ENCODE measurements at places on chromosomes 2 and 18. TPM values are rescaled to one million over a fixed set of nuclear protein-coding genes. Genes with fewer than 3 reads are reported as not detected.

Gene POTEC
- total RNA-seq, result not detected

Gene CHRND
- total RNA-seq, result 2.4 TPM

Gene CHMP1B
- 44.3 TPM for total RNA-seq

Gene CERKL
- not detected for total RNA-seq

Gene STPG4
- not detected for total RNA-seq

Gene DSG1
- total RNA-seq, result 260 TPM

Gene MYOM1
- total RNA-seq, result 70.2 TPM

Gene TMEM169
- 0.69 TPM for total RNA-seq

Gene CCDC85A
- 3.6 TPM for total RNA-seq

GRCh38 chr2:84972932-84973331 lies 2.0 kb downstream of the KCMF1 start:
- no peak for DNase-seq

DNA sequence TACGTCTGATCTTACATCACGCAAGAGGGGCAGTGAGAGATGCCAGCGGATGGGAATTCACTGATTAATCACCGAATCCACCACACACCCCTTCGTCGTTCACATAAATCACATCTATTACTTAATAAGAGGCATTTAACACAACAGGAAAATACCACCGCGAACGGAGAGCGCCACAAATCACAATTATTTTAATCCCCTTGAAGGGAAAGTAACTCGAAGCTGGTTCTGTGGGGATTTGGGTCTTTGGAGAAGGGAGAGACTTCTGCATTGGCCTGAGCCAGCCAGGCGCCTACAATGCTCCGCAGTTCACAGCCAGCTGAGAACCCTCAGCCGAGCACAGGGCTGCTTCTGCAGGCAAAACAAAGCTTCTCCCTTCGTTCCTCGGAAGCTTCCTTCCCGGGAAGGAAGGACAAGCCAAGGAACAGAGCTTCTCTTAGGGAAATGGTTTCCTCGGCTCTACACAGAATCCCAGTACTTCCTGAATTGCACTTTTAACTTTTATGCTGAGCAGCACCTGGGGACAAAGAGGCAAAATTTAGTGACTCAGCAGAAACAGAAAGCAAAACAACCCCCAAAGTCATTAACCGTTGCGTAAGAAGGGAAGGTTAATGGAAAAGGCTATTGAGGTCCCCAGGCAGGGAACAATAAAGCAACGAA lies at the start of gene LRP1B:
LRP1B (minus strand) TSS at position 7 of the 660 bp plus-strand sequence. CDS start 287 bp downstream, outside the sequence.
- DNase-seq, result peak; percentile 29

- no peak for DNase-seq
Observed at GRCh38 chr2:183123959-183124221, 353 bp upstream of the NUP35 start.

GRCh38 chr2:220175967-220176366 lies 548.5 kb downstream of the SLC4A3 start:
- no peak for DNase-seq

GRCh38 chr18:58491113-58491696 lies 137.7 kb downstream of the ALPK2 start:
- DNase-seq, result no peak

GRCh38 chr2:181516992-181517391 lies 59.8 kb downstream of the ITGA4 start:
- DNase-seq, result no peak

DNA sequence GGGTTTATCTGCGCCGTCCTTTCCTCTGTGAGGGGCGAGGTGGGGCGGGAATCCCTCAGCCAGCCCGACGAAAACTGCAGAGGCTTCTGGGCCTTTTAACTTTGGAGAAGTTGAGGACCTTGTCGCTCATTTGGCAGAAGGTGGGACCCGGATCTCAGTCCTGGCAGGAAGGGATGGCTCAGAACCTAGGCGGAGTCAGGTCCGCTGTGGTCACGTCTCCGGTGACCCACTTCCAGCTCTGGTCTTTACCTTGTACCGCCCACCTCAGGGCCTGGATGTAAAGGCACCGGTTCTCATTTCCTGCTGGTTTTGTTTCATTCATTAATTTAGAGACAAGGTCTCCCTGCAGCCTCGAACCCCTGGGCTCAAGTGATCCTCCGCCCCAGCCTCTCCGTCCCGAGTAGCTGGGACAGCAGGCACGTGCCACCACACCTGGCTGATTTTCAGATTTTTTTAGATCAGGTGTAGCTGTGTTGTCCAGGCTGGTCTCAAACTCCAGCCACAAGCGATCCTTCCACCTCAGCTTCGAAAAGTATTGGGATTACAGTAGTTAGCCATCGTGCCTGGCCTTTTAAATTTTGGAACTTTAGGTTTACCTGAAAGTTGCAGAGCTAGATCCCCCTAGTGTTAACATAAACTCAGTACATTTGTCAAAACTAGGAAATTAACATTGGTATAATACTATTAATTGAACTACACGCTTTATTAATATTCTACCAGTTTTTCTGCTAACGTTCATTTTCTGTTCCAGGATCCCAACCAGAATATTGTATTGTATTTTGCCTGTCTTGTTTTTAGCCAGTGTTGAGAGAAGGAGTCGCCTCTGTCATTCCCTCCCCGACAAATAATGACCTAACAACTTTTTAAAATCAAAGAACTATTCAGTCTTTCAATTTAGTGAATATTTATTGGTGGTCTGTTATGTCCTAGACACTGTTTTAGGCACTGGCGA lies 852 bp downstream of the POLI start:
- DNase-seq, result peak; percentile 55

GRCh38 chr2:61493523-61493942 lies 22.6 kb upstream of the USP34 start:
- DNase-seq, result no peak

- DNase-seq, result no peak
Observed at GRCh38 chr18:916562-916961, 11.9 kb downstream of the ADCYAP1 start.

DNA sequence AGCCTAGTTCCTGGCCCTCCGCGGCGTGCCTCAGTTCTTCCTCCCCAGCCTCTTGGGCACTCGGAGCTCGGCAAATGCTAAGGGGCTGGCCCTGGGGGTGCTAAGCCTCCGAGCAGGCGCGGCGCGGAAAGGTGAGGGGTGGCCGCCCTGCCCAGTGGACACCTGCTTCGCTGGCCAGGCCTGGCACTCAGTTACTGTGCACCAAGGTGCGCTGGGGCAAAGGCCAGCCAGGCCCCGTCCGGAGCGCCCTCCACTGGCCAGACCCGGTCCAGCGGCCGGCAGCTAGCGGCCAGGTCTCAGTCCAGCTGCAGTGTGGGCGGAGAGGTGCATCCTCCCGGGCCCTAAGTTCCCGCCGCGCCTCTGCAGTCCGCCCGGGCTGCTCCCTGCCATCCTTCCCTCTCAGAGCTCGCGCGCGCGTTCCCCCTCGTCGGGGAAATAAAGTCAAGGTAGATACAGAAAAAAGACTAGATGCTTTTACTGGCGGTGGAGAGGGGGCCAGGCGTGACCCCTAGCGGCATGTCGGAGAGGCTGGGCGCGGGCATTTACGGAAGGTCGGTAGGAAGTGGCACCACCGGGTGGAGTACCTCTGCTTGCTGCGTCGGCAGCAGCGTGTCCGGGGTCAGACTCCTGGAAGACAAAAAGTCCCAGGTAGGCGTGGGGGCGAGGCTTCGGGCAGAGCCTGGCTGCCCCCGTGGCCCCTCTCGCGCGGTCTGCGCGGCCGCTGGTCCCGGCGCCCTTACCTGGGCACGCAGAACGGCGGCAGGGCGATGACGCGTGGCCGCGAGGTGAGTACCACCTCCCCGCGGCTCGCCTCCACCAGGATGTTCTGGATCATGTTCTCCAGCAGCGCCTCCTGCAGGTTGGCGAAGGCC lies 9.4 kb upstream of the CRYBA2 start:
- no peak for DNase-seq

- no peak for DNase-seq
Observed at GRCh38 chr2:232292395-232293154, 86.0 kb upstream of the ALPP start.

GRCh38 chr2:27494284-27494943 lies 586 bp downstream of the FNDC4 start:
- DNase-seq, result no peak

- DNase-seq, result no peak
Observed at GRCh38 chr18:48609820-48610815, 71.3 kb downstream of the CTIF start.

DNA sequence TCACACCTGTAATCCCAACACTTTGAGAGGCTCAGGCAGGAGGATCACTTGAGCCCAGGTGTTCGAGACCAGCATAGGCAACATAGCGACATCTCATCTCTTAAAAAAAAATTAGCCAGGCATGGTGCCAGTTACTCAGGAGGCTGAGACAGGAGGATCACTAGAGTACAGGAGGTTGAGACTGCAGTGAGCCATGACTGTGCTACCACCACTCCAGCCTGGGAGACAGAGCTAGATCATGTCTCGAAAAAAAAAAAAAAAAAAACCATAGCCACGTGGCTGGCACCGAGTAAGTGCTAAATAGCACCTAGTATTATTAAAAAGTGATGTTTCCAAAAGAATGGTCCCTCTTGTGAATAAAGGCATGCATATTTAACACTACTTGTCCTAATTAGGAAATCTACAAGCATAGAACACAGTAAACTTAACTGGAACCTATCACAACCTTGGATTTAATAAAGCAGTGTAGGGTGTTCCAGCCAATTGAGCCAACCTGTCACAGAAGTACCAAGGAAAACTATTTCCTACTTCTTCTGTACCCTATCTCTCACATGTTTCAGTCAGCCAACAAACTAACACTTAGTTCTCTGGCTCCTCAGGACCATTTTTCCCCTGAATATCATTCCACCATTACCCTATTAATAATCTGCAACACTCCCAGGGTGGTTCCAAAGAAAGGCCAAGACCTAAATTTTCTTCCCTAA lies 8.8 kb downstream of the RAB1A start:
- no peak for DNase-seq

DNA sequence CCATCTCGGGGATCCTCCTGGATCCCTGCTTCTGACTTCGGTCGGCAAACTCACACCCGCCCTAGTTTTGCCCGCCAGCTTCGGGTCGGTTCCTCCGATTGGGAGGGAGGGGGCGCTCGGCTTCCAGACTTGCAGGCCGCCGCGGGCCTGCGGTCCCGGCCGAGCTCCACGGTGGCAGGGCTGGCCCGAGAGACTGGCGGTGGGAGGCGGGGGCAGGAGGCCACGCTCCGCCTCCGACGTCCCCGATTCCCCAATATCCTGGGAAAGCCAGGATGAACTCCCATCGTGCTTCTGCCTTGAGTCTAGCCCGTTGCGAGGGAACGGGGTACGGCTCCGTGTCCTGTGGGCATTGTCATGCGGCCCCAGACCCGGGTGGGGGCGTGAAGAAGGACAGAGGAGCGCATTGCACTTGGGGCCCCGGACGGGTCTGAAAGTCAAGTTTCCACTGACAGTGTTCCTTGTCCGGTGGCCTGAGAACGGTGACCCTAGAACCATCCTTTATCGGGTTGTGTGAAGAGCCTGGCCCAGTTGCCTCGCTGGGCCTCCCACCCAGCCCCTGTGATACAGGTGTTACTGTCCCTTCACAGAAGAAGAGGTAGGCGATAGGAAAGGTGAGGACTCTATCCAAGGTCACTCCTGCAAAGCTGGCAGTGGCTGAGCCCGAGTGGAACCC lies 2.4 kb upstream of the INHBB start:
- DNase-seq, result peak; percentile 40

GRCh38 chr18:5197032-5197434 lies at the start of gene AKAIN1:
Gene AKAIN1, minus strand, starts transcription at chr18:5197257. Its CDS starts 204 bp downstream, at chr18:5197053.
- DNase-seq, result no peak

- no peak for DNase-seq
Observed at GRCh38 chr2:33077844-33078243, 131.1 kb downstream of the LTBP1 start.

- DNase-seq, result no peak
Observed at GRCh38 chr18:53944721-53945120, 279.7 kb downstream of the MBD2 start.

GRCh38 chr18:46158499-46158898 lies 54.3 kb downstream of the HAUS1 start:
- DNase-seq, result no peak

DNA sequence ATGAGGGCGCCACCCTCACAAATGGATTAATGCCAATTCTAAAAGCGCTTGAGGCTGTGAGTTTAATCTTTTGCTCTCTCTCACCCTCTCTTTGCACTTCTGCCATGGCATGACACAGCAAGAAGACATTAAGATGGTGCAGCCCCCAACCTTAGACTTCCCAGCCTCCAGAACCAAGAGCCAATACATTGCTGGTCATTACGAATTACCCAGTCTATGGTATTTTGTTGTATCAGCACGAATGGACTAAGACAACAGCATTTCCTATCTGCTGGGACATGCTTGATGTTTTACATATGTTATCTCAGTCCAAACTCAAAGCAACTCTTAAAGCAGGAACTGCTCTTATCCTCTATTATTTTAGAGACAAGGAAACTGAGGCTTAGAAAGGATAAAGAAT lies 222.9 kb downstream of the STK39 start:
- no peak for DNase-seq

DNA sequence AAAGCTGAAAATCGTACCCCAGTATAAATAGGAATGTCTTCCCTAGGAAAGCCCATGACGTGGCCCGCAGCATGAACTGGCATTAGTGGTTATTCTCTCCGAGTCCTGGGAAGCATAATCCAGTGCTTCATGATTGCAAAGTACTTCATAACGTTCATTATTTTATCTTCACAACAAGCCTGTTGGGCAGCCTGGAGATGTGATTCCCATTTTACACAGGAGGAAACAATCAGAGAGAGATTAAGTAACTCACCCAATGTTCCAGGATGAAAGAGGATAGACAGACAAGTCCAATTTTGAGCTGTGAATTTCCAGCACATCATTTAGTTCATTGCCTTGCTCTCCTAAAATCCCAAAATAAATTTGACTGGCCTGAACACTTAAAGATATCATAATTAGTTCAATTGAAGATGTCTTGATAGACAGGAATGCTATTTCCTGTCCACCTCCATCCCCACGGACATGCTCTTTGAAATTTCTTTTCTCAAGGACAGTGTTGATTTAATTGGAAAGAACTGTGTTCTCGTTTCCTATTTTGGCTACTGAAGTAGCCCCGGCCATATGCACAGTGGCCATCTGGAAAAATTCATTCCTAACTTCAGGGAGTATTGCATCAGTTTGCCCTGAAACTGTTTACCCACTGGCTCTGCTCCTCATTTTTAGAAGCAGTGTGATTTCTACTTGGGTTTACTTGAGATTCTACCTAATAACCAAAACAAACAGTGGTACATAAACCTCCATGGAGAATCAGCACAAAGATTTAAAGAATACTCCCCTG lies 93.9 kb downstream of the VWC2L start:
- DNase-seq, result no peak

All from skin of body (tissue), 3 donors.